ENCODE measurements at places on chromosomes 1 and 21. TPM values are rescaled to one million over a fixed set of nuclear protein-coding genes. Genes with fewer than 3 reads are reported as not detected.

DNA sequence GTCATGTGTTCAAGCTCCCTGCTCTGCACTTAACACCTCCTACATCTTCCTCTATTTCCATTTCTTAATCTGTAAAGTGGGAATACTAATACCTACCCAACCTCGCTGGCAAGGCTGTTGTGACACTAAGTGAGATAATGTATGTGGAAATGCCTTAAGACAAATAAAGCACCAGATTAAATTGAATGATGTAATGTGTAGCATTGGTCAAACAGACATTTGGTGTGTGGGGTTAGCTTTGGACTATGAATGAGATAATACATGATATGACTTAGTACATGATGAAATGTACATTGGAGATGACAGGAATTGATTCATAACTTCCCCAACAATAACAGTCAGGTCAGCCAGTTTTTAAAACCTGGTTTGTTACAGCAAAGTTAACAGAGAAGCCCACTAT, 5.2 kb downstream of the AMPD1 start:
- DNase-seq, result no peak

DNA sequence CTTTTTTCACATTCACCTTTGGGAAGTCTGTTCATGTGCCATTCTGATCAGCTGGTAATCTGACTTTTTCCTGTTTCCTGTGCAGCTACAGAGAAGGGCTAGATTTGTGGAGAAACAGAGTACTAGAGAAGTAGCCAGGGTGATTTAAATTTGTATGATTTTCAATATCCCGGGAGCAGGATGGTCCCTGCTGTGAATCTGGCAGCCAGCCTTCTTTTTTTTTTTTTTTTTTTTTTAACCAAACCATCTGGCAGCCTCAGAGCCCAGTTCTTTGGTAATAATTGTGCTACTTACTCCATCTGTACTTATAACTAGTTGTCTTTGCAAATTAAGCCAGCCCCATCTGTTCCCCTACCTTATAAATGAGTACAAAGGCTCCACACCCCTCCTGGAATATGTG, 248.6 kb upstream of the DEPDC1 start:
- peak; percentile 60 for DNase-seq

DNA sequence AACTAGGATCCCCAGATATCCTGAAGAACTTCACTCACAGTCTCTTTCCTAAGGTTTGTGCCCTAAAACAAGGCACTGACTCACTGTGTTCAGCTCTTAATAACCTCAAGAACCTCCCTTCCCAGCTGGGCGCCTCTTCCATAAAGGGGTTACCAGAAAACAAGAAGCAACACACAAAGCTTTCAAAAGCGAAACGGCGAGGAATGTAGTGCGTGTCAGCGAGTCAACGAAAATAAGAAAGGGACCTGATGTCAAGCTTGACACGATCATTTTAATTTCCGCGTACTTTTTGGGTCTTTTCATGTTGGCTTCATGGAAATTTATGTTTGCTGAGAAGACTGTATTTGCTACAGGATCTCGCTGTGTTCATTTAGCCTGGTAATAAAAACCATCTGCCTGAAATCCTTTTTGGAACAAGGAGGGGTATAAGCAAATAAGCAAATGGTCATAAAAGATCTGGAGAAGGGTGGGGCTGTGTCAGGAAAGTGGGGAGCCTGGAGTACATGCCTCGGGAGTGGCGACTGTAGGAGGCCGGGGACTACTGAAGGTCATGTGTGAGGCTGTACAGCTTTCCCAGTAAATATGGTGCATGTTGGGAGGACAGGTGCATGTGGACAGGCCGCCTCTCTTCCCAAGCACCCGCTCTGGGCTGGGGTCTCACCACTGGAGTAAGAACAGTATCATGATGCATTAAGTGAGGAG, 11.4 kb upstream of the CLDN14 start:
- peak; percentile 96 for DNase-seq

GRCh38 chr1:184753608-184754475, 816 bp downstream of the EDEM3 start:
- DNase-seq, result peak; percentile 56

- DNase-seq, result peak; percentile 19
Observed at GRCh38 chr1:30977105-30977504, 68.5 kb upstream of the SDC3 start.

GRCh38 chr1:185358957-185359356, 41.9 kb upstream of the IVNS1ABP start:
- no peak for DNase-seq

DNA sequence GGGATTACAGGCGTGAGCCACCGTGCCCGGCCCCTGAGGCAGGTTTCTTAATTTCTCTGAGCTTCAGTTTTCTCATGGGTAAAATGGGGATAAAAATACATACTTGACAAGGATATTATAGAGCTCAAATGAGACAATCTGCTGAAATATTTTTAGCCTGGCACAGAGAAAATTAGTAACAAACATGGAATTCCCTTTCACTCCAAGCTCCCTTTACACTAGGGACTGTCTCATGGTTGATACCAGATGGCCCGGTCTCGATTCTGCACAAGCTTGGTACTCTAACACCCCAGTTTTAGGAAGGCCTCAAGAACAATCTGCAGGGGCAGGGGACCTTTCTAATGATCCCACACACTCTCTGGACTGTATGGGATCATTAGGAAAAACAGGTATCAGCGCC, 671.7 kb downstream of the SMYD3 start:
- DNase-seq, result no peak

DNA sequence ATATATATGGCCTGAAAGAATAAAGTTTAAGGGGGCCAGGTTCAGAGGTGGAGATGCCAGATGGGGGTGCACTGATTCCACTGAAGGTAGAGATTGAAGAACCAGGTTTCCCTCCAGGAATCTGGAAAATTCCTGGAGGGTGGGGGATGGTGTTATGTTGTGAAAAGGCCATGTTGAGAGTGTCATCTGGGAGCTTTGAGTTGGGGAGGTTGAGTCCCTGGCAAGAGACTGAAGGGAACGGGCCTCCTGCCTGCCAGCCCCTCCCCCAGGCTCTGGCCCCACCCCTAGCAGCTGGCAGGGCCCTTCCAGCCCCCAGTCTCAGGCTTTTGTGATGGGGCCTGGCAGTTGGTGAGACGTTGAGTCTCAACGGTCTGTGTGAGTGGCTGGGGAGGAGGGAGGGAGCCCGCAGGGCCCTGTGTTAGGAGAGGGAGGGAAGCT, 4.1 kb downstream of the PTPRU start:
- DNase-seq, result no peak

DNA sequence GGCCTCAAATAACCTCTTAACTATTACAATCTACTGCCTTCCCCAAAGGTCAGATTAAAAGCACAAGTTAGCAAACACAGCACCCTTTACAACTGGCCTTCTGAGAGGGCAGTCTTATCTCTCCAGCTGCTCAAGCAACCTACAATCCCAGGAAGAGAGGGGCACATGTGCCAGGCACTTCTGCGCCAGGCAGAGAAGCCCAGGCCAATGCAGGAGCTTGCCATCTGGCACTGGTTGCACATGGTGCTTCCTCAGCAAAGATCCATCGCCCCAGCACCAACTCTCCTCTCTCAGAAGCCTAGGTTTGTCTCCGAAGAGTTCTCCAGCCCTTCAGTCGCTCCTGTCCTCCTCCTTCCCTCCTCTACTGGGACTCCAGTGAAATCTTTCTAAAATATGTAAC, 2.5 kb downstream of the STK40 start:
- DNase-seq, result no peak

GRCh38 chr1:47402591-47402990, 13.5 kb upstream of the FOXE3 start:
- no peak for DNase-seq

DNA sequence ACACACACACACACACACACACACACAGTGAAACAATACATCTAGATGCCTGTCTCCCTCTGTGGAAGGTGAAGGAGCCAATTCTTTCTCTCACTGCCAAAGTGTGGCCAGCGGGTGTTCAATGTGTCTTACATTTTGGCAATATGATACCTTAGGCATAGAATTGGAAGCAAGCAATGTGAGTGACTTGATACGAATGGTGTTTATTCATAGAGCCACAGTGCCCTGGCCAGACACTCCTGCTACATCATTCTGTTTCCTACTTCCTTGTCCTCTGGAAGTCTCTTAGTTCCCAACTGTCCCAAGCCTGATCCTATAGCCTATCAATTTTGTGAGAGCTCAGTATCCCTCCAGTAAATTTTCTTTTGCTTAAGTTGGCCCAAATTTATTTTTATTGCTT, 170.0 kb upstream of the L1TD1 start:
- no peak for DNase-seq

GRCh38 chr1:7503691-7504437, 267.2 kb upstream of the VAMP3 start:
- no peak for DNase-seq

DNA sequence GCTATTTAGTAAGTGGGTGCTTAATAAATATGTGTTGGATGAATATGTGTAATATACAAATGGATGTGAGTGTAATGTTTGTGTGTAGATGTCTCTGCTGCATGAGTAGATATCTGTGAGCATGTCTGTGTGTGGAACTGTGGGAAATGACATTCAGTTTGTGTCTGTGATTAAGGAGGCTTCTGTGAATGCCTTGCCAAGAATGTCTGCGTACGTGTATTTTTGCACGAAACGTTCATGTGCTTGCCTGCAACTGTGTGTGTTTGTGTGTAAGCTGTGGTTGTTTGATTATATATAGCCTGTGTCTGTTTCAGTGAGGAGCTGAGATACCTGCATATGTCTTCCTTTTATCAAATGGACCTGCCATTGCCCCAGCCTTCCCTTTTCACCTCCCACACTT, 13.8 kb downstream of the DMBX1 start:
- no peak for DNase-seq

DNA sequence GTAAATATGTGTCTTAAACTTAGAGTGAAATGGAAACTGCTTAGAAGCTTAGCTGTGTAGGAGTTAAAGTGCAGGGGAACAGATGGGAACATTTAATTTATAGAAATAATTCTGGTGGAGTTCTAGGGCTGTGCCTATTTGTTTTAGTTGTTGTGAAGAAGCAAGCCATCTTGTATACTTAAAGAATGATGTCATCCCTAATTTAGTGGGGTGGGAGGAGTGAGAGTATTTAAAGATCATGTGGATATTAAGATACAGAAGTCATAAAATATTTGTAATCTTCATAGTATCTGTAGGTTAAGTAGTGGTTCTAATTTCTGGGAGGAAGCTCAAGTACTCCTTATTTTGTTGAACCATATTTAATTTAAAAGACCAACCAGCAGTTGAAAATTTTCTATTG, 41.5 kb downstream of the BACH1 start:
- no peak for DNase-seq

DNA sequence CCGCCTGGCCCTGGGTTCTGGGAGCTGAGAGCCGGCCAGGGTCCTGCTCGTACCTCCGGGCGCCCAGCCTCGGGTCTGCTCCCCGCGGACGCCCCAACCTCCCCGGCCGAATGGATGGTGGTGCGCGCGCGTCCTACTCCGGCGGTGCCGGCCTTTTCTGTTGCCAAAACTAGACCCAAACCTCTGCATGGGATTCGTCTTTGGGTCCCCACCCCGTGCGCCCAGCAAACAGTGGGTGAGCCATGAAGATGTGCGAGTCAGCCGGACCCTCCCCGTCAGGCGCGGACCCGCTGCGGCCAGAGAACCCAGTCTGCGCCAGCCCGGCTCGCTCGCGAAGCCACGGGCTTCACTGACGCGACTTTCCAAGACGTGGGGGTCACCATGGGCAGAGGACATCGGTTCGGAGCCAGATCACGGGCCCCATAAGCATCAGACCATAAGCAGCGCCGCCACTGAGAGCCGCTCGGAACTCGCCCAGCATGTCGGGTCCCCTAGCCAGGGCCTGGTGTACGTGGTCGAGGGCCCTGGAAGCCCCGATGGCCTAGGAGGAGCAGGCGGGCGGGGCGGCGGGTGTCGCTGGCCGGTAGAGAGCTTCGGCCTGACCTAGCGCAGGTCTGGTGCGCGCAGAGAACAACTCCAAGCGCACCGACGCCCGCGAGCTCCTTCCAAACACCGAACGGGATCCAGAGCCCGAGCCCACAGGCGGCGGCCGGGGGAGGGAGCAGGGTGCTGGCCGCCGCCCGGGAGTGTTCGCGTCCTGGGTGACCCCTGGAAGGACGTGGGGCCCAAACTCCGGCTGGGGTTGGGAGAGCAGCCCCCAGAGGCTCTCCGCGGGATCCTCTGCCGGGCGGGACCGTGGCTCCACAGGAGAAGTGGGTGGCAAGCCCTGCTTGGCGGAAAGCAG, 1.0 kb upstream of the TP73 start:
- DNase-seq, result no peak

GRCh38 chr21:42465008-42465802, 30.8 kb downstream of the RSPH1 start:
- peak; percentile 97 for DNase-seq

GRCh38 chr1:74426208-74426937, 86.0 kb downstream of the LRRC53 start:
- no peak for DNase-seq

- no peak for DNase-seq
Observed at GRCh38 chr1:1678581-1679380, 13.8 kb downstream of the SLC35E2B start.

GRCh38 chr1:23591460-23592208, 32.3 kb upstream of the ID3 start:
- no peak for DNase-seq

- DNase-seq, result no peak
Observed at GRCh38 chr1:47235806-47236205, 3.8 kb upstream of the TAL1 start.

DNA sequence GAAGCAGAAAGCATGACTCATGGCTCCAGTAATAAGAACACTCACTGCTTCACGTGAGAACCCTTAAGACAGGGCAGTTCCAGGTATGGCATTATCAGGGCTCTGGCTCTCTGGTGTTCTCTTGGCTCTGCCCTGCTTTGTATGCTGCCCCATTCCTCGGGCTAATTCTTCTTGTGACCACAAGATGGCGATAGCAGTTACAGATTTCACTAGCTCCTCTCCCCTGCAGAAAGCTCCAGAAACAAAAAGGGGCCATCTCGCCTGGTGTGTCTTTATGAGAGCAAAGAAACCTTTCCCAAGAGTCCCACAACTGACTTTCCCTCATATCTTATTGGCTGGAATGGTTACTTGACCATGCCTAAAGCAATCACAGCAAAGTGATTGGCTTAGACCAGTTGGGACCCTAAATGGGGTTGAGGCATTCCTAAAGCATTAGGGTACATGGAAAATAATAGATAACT, 60.1 kb downstream of the F3 start:
- peak; percentile 83 for DNase-seq

DNA sequence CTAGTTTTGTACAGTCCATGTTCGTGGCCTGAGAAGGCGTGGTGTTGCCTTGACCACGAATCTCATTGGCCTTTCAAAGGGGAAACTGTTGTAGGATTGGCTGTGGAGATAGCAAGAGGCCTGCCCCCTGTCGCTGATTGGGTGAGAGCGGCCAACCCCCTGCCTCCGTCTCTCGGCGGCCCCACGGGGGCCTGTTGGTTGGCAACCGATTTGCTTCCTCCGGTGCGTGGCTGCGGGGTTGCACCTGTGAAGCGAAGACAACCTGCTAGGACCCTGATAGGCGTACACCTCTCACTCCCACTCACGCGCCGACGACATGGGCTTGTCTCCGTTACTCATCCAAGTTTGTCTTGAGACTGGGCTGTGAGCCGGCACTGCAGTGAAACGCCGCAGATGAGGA, at the start of gene UBE2U:
TSS of gene UBE2U (plus strand) at position 204 of the 400 bp plus-strand sequence. CDS start 428 bp downstream, outside the sequence.
- no peak for DNase-seq

The SLC9C2 gene
- not detected for total RNA-seq

The AKR1A1 gene
- 183 TPM for total RNA-seq

The GJA9 gene
- not detected for total RNA-seq

The PTPRC gene
- total RNA-seq, result not detected

The ZSWIM5 gene
- total RNA-seq, result 0.46 TPM

The DCDC2B gene
- not detected for total RNA-seq

The LDLRAD1 gene
- not detected for total RNA-seq

The NTMT2 gene
- total RNA-seq, result not detected

The CYB5RL gene
- 7.0 TPM for total RNA-seq

The PLA2G4A gene
- total RNA-seq, result 34.4 TPM

The COL9A2 gene
- 5.9 TPM for total RNA-seq
